ENCODE measurements at places on chromosomes 7 and 10. TPM values are rescaled to one million over a fixed set of nuclear protein-coding genes. Genes with fewer than 3 reads are reported as not detected.

JMJD1C gene
- 32.5 TPM for total RNA-seq

TUBB8 gene
- total RNA-seq: not detected

RARRES2 gene
- 12.6 TPM for total RNA-seq

CYP26A1 gene
- total RNA-seq: 2.1 TPM
